ENCODE measurements at places on chromosomes 12 and 14.
A peak's percentile ranks its signal among the peaks of the same experiment; 100 is the strongest.

- no peak for DNase-seq
Observed at GRCh38 chr12:98868076-98868475, 223.0 kb downstream of the APAF1 start.

DNA sequence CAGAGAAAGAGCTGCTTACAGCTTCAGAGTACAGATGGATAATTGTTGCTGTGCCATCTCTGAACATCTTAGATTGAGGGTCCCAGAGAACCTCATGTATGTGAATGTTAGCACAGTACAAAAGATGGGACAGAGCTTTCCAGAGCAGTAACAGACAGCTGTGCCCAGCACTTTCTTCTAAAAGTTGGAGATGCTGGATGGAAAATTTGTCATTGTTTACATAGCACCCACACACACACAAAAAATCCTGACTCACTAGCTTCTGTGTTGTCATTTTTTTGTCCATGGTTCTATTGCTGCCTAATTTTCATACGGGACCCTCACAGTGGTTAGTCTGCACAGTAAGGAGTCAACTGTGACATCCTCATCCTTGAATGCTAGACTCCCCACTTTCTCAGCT lies 374.7 kb downstream of the DIO2 start:
- DNase-seq = no peak

- DNase-seq = peak; percentile 16
Observed at GRCh38 chr14:86501611-86502010, 971.7 kb downstream of the FLRT2 start.

GRCh38 chr12:122917507-122918121 lies 21.7 kb upstream of the VPS37B start:
- no peak for DNase-seq
